T follicular helper cell (primary cell): ENCODE measurements at places on chromosomes 2 and 18.

DNA sequence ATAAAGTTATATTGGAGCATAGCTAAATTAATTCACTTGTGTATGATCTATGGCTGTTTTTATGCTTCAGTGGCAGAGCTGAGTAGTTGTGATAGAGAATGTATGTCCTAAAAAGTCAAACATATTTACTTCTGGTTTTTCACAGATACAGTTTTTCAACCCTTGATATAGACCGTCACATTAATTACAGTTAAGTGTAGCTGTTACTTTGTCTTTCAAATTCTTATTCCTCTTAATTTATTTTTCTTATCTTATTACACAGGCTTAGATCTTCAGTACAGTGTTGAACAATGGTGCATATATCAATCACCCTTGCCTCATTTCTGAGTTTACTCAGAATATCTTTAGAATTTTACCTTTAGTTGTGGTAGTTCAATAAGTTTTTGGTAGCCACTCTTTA is 12.2 kb upstream of the CYRIA start:
- no peak for DNase-seq

DNA sequence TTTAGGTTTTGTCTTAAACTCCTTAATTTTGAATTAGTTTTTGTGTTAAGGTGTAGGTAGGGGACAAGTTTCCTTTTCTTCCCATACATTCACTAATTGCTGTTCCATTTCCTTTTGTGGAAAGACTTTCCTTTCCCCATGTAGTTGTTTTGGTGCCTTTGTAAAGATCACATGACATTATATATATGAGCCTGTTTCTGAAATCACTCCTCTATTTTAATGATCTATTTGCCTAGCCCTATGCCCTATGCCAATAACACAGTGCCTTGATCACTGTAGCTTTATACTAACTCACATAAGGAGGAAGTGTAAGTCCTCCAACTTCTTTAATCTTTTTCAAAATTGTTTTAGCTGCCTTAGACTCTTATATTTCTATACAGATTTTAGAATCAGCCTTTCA is 211.9 kb downstream of the PPP1R1C start:
- DNase-seq = no peak

DNA sequence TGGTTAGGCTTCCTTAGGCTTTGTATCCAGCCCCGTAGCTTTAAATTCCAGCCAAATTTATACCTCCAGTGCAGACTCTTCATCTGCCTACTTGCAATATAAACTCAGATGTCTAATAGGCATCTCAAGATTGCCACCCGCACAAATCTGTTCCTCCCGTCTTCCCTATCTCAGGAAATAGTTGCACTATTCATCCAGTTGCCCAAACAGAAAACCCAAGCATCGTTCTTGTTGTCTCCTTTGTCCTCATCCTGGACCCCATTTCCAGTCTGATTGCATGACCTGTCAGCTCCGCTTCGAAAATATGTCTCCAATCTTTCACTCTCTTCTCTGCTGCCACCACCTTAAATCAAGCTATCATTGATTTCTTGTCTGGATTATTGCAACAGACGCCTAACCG is 2.3 kb downstream of the FKBP1B start:
- no peak for DNase-seq

- DNase-seq = no peak
These were observed 276.6 kb downstream of the PHLPP1 start for GRCh38 chr18:62991959-62992358.

GRCh38 chr18:27685091-27685490 is 491.8 kb downstream of the CDH2 start:
- DNase-seq = no peak

DNA sequence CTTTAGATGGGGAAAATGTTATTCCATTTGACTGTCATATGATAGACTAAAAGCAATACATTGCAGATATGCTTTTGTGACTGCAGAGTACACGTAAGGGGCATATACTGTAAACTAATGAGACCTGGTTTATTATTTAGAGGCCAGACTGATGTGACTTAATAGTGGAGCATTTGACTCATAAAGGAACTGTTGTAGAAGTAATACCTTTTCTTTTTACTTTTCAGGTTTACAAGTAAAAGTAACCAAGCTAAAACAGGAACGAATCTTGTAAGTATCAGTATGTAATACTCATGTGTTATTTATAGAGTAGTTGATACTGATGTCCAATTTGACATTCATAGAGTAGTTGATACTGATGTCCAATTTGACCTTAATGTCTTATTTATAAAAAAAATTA is 13.1 kb downstream of the RBBP8 start:
- no peak for DNase-seq

- no peak for DNase-seq
These were observed 361.3 kb downstream of the SS18 start for GRCh38 chr18:25729072-25729471.

DNA sequence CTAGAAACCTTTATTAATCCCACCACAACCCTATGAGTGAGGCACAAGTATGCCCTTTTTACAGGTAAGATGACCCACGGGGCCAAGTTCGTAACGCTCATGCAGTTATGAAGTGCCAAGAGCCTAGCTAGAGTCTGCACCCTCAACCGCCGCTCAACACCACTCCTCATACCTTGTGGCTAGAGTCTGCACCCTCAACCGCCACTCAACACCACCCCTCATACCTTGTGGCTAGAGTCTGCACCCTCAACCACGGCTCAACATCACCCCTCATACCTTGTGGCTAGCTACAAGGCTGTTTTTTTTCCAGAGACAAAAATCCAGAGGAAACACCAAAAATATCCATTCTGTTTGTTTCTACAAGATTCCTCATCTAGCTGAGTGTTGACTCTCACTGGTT is 4.6 kb downstream of the TXNL4A start:
- no peak for DNase-seq

DNA sequence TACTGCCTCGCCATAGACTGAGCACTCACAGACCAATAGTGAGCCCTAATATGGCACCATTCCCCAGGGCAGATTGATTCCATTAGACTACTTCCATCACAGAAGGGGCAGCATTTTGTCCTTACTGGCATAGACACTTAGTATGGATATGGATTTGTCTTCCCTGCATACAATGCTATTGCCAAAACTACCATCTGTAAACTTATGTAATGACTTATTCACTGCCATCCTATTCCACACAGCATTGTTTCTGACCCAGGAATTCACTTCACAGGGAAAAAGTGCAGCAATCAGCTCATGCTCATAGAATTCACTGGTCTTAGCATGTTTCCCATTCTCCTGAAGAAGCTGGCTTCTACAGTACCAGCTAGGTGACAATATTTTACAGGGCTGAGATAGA is 179.0 kb downstream of the PPP1R1C start:
- DNase-seq = no peak

DNA sequence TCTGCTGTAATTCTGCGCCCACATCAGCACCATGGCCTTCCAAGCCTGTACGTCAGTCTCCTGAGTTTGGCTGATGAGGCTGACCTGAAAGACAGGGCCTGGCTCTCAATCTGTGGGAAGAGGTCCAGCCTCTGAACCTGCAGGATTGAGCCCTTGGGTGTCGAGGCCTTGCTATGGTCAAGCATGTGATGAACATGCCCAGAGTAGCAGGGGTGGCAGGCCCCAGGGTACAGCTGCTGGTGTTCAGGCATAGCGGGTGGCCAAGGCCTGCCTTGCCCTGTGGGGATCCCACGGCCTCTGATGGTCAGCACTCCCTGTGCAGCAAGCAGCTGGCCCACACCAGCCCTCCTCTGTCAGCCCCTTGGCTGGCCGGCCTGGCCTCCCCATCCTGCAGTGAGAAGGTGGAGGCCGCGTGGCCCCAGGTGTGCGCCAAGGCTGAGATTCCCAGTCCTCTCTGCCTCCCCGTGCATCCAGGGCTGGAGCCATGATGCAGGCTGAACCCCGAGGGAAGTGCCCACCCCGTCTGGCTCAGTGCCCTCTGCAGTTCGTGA is 298.4 kb downstream of the NDUFA10 start:
- DNase-seq = no peak

DNA sequence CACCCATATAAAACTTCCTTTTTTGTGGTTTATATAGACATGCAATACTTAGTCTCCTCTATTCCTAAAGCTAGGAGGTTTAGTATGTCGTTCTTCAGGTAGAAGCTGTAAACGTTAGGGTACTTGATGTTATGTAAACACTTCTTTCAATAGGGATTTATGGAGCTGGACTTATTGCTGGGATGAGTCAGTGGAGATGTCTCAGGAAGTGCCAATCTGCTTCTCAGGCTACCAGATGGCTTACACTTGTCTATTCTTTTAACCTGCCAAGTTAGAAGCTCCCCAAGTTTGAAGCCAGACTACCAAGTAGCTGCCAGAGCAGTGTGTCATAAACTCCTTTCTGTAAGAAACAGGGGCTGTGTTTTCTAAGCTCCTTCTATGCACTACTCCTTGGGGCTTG is 756.5 kb upstream of the LRRTM1 start:
- no peak for DNase-seq

DNA sequence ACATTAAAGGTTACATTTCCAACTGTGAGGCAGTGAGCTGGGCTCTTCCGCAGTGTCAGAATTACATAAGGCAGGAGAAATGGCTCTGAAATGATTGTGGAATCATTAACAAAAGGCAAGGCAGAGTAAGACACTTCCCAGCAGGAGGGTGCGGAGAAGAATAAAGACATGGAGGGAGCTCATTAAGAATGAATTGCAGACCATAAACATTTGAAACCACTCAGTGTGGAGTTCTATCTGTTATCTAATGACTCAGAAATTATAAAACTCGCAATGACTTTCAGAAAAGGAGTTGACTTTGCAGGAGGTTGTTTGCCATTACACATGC is 77.0 kb downstream of the SMIM21 start:
- DNase-seq = no peak

- no peak for DNase-seq
These were observed 30.6 kb upstream of the SCN9A start for GRCh38 chr2:166406374-166406773.

DNA sequence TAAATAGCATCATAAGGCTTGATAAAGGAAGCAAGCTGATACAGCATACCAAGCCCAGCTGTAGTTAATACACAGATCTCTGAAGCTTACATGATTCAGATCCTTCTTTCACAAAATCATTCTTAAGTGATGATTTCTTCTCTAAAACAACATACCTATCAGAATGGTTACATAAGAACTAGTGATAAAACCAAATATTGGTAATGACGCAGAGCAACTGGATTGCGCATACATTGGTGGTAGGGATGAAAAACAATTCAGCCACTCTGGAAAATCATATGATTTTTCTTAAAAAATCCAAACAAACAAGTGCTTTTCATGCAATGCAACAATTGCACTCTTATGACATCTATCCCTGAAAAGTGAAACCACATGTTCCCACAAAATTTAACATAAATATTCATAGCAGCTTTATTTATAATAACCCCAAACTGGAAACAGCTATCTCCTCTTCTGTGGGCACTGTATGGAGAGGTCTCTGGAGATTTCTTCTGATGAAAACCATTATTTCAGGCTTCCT is 153.6 kb upstream of the DSEL start:
- DNase-seq = no peak

DNA sequence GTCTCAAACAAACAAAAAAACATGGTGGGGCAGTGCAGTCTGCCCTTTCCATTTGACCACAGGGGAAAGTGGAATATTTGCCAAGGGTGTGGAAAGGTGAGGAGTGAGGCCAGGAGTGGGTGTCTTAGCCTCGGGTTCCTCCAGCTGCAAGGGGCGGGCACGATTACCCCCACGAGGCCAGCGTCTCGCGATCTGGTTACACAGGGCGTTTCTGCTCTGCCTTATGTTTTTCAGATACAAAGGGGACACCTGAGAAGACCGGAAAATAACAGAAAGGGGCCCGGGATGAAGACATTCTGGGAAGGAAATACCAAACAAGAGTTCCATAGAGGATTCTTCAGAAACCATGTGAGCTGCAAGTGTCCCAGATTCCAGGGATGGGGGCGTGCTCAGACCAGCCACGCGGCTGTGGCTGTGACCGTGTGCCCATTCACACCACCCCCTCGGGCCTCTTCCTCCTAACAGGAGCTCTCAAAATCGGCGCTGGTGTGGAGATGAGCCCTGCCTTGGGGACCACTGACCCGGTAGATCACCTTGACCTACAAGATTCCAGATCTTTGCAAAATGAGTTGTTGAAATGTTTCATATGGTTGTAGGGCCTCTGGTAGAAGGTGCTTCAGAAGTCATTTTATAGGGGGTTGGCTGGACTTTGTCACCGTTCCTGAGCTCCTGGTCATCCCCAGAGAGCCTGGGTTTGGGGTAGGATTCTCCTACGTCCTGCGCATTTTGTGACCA is 34.2 kb downstream of the FAM178B start:
- no peak for DNase-seq

DNA sequence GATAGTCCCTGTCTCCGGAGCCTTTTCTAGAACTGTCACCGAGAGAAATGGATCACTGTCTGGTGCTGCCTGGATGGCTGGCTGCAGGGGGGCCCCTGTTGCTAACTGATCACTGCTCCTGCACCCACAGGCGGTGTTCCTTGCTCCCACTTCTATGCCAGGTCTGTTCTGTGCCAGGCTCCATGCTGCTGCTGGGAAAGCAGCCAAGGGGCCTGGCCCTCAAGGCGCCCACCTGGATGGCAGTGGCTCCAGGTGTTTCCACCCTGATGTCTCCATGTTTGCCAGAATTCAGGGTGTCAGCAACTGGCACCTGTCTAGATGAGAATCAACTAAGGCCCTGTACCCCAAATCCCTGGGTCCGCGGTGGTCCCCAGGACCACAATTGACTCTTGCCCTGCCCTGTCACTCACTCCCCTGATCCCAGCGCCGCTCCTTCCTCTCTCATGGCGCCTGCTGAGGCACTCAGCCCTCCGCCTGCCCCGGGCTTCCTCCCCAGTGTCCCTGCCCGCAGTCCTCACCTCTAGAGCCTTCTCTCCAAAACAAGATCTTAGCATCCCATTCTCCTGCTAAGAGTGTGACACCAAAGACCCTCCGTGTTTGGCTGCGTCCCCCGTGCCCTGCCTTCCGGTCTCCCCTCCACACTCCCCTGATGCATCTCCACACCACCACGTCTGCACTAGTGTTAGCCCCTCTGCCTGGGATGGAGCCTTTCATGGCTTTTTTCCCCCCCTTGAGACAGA is 72.5 kb upstream of the OTOF start:
- DNase-seq = no peak

GRCh38 chr2:182404975-182405561 is 21.8 kb downstream of the PDE1A start:
- no peak for DNase-seq

GRCh38 chr2:121075006-121075551 is 209.9 kb downstream of the TFCP2L1 start:
- no peak for DNase-seq

DNA sequence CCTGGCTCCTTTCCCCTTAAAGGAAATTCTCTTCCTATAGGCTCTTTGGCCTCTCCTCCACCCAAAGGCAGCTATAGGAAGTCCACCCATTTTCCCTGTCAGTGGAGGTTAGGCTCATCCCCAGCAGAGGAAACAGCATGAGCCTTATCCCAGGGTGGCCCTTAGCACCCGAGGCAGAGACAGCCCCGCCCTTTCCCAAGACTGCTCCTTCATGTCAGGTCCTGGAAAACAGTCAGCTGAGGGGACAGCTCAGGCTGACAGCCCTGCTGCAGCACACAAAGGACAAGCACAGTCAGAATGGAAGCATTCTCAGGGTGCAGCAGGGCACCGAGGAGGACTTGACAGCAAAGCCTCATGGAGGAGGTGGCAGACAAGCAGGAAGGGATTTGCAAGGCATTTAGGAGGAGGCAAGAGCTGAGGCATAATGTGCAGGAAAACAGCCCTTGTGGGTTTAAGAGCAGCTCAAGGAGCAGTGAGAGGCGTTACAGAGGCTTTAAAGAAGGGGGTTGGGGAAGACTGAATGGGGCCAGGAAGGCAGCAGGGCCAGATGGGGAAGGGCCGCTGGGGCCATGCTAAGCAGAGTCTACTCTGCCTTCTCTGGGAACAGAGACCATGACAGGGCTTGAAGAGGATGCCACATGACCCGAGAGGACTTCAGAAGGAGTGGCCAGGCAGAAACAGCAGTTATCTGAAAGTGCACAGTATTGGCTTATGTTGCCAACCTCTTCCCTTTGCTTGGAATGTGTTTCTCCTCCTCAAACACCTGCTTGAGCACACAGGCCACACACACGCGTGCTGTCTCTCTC is 216.6 kb downstream of the SH3BP4 start:
- no peak for DNase-seq
